ENCODE measurements at places on chromosomes 2 and 18.

DNA sequence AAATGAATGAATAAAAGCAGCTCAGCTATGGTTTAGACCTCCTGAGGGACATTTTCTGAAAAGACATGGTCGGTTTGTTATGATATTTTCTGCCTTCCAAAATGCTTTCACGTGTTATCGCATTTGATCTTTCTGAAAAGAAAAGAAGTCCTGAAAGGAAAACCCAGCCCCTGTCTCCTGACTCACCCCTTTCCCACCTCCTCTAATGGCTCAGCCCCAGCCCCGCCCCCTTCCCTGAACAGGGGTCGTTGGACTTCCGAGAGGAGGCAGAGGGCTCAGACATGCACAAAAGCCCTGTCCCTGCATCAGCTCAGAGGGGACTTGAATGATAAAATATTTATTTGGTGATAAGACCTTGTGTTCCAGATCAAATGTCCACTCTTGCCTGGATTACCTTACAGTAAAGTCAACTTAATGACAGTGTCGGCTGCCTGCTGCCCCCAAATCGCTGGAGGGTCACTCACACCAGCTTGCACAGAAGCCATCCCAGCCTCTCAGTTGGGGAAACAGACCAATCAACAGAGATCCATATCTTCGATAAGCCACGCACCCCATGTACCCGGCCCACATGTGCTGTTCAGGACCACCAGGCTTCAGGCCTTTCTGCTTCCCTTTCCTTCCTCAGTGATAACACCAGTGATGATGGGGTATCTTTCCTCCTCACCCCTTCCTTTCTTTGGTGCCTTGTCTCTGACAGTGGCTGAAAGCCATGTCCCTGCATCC is 69.6 kb downstream of the CLHC1 start:
- no peak for DNase-seq

GRCh38 chr2:241843321-241844065 is 15.2 kb downstream of the PDCD1 start:
- DNase-seq, result no peak

DNA sequence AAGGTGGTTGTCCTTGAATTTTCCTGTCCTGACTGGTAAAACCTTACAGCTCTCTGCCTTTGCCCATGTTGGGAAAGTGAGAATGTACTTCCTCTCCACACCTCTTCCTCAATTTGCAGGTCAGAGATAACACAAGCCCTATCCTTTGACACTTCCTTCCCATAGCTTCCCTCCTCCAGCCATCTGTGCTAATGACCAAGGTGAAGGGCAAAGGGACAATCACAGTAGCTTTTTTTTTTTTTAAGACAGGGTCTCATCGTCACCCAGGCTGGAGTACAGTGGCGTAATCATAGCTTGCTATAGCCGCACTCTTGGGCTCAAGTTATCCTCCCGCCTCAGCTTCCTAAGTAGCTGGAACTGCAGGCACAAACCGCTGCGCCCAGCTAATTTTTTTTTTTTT is 24.3 kb upstream of the STPG4 start:
- DNase-seq, result no peak

GRCh38 chr2:170324640-170325046 is 146.7 kb downstream of the MYO3B start:
- DNase-seq, result no peak

GRCh38 chr2:27959496-27959895 is 69.0 kb downstream of the BABAM2 start:
- no peak for DNase-seq

DNA sequence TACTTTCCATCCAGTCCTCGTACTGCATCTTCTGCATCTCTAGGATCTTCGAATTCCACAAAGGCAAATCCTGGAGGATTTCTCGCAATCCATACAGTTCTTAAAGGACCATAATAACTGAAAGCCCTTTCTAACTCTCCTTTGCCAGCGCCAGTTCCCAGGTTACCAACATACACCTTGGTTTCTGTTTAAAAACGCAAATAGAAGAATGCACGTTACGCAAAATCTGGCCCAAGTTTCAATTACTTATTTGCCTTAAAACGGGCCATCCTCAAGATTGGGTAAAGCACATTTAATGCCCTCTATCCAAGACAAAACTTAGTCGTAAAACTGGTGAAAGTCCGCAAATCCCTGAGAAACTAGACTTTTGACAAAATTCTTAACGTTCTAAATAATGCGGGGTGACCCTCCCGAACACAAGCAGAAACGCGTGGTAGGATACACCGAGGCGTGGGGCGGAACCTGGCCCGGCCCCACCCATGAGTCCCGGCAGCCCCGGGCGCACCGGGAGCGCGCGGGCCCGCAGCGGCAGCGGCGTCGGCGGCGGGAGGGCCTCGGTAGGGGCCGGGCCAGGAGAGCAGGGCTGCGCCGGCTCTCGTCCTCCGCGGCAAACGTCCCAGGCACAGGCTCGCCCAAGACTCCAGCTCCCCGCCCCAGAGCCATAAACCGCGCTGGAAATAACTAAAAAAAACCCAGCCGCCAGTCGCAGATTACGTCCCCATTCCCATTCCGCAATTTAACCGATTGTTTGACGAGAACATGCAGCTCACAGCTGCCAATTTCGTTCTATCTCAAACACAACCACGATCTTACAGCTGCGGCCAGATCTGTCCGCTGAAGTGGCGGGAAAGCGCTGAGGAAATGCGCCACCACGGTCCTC is 910 bp downstream of the SRSF7 start:
- no peak for DNase-seq

DNA sequence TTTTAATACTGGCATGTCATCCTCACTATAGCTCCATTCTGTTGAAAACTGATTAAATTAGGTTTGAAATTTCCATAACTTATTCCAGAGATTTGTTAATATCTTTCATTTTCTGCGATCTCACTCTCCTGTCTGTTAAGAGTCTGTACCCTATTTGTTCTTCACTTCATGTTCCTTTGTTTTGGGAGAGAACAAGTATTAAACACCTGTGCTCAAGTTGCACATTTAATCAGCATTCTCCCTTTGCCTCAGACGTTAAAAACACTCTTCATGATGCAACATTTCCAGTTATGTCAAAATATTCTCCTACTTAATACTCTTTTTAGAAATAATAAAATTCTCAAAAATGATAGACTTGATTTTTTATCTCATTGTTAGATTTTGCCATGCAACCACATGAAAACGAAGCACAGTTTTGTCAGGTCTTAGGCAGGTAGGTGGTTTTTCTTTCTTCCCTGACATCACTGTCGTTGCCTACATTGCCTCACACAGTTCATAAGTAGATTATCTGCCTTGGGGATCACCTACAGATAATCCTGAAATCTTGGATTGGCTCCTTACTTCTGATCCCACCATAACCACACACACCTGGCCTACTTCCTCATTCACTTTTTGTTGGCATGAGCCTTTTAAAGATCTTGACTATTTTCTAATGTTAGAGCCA is 109.9 kb downstream of the GAREM1 start:
- DNase-seq, result no peak

DNA sequence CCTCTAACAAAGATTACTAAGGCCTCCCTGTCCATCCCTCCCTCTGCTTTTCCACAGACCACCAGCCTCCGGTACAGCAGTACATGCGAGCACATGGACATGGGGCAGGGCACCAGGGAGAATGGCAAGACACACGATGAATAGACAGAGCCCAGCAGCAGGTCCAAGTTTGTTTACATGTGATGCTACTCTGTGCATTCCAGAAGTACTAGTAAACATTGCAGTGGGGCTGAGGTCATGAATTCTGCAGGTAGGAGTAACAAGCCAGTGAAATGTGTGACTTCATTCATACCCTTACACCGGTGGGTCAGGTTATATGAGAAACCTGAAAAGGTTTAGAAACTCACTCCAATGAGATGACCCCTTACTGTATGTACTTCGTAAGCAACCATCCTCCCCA is 205.7 kb downstream of the BCL11A start:
- DNase-seq, result no peak

DNA sequence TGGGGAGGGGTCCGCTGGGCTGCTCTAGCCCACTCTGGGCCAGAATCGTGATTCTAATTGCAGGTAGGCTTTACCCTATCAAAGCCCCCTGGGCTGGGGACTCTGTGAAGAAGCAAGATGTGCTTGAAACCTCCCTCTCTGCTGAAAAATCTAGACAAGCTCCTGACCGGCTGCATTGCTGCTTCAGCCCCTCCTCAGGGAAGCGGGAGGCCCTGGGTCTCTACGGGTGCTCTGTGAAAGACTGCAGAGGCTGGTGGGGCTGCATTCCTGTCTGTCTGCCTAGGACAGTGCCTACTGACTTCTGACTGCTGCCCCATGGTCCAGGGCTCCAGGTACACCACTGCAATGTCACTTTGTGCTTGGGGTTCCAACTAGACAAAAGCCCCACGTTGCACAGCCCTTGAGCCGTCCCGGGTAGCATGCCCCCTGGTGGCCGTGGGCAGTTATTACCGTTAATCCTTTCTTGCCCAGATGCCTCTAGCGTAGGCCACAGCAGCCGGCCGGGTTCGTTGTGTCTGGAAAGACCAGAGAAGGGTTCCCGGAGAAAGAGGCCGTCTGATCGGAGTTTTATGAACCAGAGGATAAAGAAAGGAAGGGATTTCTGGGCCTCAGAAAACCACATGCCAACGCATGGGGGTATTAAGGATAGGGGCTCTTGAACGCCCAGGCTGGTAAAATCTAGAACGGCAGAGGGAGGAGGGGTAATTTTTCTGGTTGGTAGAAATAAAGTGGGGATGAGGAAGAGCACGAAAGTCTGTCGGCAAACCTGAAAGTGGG is 15.9 kb upstream of the C1QL2 start:
- DNase-seq, result no peak

- no peak for DNase-seq
These were observed 40.6 kb upstream of the EPAS1 start for GRCh38 chr2:46256563-46257142.

- DNase-seq, result no peak
These were observed 10.3 kb upstream of the SCG2 start for GRCh38 chr2:223612501-223612900.

DNA sequence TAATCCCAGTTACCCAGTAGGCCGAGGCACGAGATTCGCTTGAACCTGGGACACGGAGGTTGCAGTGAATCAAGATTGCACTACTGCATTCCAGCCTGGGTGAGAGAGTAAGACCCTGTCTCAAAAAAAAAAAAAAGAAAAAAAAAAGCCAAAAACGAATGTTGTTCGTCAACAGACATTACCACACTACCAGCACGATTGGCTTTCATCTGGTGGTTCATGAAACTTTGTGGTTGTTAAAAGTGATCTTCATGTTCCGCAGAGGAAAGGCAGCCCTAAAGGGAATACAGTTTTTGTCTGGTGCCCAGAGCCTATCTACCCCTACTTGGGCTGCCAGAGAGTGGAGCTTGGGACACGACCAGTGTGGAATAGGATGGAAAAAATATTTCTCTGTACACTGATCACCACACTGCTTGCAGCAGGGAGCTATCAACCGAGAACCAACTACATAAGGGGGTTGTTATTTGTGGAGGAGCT is 13.6 kb upstream of the CXCR4 start:
- peak; percentile 30 for DNase-seq

GRCh38 chr2:30527411-30527810 is 80.4 kb downstream of the LCLAT1 start:
- no peak for DNase-seq

- DNase-seq, result no peak
These were observed 20.1 kb downstream of the RPL31 start for GRCh38 chr2:101022221-101022620.

DNA sequence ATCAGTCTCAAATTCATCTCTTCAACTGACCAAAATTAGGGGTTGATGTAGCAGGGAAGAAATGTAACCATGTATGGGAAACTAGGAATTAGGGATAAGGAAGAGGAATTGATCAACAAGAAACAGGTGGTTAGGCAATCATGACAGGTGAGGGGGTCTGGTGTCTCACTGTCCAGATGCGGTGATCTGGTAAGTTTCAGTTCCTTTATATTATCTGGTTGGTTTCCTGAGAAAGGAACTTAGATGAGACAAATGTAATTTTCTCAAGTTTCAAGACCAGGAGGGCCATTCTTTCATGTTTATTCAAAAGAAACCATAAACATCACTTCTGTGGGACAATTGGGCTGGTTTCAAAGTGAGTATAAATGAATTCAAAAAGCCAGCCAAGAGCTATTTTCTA is 306.2 kb upstream of the KCNJ3 start:
- no peak for DNase-seq

- no peak for DNase-seq
These were observed 379.8 kb upstream of the FANCL start for GRCh38 chr2:58620896-58621295.

- no peak for DNase-seq
These were observed 13.6 kb downstream of the KIF1A start for GRCh38 chr2:240806459-240806858.

- no peak for DNase-seq
These were observed 28.8 kb downstream of the TUBB6 start for GRCh38 chr18:12336887-12337286.

DNA sequence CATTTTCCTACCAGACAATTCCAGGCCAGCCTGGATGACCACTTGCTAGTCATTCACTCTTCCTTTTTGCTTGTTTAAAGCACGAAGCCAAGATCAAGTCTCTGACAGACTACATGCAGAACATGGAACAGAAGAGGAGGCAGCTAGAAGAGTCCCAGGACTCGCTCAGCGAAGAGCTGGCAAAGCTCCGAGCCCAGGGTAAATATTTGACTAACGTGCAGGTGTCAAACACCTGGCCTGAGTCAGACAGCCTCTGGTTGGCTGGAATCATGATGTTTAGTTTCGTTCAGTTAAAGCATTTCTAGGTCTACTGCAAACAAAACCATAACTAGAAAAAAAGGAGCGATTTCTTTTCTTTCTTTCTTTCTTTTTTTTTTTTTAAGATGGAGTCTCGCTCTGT is 44.2 kb upstream of the LYPD6B start:
- DNase-seq, result no peak

GRCh38 chr18:26697186-26697884 is 149.0 kb upstream of the KCTD1 start:
- no peak for DNase-seq

GRCh38 chr2:36565712-36566111 is 32.3 kb downstream of the FEZ2 start:
- DNase-seq, result no peak

DNA sequence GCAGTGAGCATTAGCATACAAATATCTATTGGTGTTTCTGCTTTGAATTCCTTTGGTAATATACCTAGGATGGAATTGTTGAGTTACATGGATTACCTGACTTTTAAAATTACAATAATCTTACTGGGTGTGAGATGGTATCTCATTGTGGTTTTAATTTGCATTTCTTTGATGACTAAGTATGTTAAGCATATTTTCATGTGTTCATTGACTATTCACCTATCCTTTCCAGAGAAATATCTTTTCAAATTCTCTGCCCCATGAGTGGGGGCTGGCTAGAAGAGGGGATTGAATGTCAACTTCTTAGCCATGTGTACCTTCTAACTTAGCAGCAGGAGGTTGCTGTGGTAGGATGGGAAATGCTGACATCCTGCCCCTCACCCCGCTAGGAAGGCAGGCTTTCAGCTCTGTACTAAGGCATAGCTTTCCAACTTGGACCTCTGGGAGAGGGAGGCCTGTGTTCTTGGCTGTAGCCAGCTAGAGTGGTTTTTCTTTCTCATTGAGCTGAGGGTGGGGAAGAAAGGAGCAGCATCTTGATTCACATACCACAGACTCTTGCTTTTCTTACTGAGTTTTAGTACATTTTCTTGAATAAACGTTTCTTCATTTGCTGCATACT is 63.3 kb upstream of the TTC27 start:
- DNase-seq, result no peak
